Activated CD8-positive, alpha-beta memory T cell treated with anti-CD3 and anti-CD28 coated beads for 48 hours (primary cell): ENCODE measurements at places on chromosomes 13 and 19.

DNA sequence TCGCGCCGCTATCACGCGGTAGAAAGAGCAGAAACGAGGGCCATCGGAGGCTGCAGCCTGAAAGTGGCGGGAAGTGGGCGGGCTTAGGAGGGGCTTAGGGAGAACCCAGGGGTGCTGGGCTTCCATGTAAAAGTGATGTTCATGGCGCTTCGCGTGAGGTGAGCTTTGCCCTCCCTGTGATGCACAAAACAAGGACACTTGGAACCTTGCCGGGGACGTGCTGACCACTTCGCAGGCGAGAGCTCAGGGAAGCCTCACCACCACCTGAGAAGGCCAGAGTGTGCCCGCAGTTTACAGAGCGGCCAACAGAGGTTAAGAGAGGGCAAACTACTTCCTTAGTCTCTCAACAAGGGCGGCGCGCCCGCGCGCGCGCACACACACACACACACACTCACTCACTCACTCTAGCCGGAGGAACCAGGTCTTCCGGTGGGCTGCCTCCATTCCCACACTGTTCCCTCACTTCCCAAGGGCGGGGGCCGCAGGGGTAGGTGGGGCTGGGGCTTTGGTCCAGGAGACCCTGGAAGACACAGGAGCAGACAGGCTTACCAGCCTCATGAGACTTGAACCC is 651 bp downstream of the GAPDHS start:
- no peak for DNase-seq

DNA sequence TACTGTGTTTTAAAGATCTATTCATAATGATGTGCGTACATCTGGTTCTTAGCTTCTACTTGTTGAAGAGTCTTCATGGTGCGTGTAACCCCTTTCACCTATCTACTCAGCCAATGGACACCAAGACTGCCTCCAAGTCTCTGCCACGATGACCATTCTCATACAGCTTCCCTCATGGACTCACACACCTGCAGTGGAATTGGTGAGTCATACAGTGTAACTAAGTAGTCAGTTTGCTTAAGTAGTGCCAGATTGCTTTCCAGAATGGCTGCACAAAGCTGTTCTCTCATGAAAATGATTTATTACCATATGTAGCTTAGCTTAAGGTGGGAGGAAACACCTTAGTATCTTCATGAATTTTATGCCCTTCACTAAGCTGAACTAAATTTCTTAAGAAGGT is 112.3 kb downstream of the AKAP11 start:
- DNase-seq: no peak

DNA sequence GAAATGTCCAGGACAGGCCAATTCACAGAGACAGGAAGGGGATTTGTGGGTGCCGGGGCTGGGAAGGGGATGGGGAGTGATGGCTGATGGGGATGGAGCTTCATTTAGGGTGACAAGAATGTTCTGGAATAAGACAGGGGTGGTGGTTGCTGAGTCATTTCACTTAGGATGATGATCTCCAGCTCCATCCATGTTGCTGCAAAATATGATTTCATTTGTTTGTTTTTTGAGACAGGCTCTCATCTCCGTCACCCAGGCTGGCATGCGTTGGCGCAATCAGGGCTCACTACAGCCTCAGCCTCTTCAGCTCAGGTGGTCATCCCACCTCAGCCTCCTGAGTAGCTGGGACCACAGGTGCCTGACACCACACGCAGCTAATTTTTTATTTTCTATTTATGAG is 3.1 kb upstream of the JSRP1 start:
- no peak for DNase-seq

- no peak for DNase-seq
Measured at GRCh38 chr13:79880818-79881217, 399.9 kb downstream of the NDFIP2 start.

GRCh38 chr13:37473035-37473434 is 125.5 kb downstream of the POSTN start:
- DNase-seq: no peak

DNA sequence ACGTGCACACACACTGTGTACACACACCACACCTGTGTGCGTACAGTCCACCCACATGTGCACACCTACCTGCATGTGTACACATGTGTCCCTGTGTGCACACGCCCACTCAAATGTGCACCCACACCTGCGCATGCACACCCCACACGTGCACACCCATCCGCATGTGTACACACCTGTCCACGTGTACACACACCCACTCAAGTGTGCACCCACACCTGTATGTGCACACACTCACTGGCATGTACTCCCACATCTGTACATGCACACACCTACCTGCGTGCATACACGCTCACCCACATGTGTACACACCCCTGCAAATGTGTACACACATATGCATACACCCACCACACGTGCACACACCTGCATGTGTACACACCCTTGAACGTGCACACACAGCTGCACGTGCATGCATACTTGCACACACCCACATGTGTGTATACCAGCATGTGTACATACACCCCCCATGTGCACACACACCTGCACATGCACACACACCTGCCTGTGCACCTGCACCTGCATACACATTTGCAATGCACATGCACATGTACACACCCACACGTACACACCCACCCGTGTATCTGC is 10.6 kb downstream of the PKN1 start:
- no peak for DNase-seq

DNA sequence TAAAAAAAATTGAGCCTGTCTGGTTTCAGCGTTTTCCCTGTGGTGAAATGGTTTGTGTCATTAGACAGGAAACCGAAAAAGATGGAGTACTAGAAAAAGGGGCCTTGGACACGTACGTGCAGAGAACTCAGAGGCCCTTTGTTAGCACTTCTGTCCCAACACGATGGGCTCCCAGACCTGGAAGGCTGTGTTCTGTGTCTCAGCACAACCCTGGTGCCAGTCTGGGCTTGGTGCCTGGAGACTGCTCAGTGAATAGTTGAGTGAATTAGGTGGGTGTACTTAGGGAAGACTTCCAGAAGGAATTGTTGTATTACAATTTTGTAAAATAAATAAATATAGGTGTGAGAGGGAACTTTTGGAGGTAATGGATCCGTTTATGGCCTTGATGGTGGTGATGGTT is 8.7 kb downstream of the ZNF71 start:
- no peak for DNase-seq

DNA sequence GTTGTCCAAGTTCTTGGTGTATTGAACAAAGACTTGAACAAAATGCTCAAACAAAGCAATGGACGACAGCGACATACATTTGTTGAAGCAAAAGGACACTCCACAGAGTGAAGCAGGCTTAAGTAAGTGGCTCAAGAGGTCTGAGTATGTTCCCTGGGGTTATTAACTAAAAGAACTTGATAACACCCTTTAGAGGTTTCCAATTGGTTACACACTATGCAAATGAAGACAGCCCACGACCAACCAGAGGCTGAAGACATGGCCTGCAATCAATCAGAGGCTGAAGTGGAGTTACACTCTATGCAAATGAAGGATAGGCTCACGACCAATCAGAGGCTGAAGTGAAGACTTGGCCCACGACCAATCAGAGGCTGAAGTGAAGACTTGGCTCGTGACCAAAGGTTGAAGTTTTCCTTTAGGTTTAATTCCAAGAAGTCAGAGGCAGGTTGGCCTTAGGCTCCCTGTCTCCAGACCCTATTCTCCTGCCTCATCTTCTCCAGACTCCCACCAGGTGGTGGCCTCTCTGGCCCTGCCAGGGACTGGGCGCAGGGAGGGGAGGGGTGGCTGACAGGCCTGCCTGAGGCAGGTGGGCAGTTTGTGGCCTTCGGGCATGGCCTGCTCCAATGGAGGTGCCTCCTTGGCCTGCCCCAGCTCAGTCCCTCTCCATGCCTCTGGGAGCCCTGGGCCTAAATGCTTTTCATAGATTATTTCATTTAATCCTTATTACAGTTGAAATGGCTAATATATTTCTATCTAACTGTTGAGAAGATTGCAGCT is 38.1 kb downstream of the CCDC169 start:
- DNase-seq: no peak

DNA sequence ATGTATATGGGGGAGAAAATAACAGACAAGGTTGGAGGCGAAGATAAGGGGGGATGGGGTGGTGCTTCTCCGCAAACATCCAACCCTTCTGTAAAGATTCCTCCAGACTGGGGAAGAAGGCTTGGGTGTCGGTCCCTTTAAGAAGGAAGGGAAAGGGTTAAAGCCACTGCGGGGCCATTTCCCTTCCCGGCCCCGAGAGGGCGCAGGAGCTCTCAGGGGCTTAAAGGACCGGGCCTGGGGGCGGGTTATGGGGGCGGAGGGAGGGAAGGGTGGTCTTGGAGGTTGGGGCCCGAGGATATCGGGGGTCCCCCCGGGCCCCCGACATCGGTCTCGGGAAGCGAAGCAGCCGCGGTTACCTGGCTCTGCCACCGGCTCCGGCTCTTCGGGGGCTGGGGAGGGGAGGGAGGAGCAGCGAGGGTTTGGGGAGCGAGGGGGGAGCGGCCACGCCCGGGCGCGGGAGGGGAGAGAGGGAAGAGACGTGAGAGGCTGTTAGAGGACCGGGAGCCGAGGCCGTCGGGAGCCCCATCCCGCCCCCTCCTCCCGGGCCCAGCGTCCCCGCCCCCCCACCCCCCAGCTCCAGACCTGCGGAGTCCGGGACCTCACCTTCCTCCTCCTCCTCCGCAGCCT is 2.8 kb downstream of the TNNT1 start:
- no peak for DNase-seq

GRCh38 chr13:22076658-22077057 is 405.8 kb downstream of the FGF9 start:
- no peak for DNase-seq

DNA sequence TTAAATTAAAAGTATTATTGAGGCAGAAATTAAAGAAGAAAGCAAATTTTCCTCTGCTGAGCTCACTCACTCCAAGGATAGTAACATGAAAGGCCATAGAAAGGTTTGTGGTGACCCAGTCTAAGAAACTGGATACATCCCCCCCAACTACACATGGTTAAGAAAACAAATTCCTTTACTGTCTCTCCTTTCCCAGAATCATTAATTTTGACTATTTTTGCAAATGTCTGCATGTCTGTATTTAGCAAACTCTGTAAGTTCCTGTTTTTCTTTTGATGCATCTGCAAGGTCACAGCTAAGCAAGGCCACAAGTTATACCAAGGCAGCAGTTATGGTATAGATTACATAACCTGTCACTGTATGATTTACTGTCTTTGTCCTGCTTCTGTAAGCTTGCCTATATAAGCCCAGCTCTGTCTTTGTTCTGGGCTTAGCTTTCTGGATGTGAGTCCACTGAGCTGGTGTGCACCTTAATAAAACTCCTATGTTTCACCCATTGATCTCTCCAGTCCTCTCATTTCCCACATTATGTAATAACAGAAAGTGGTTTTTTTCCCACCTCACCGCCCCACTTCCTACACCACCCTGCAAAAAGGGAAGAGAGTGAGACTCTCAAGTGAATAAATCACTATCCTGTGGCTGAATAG is 8.5 kb upstream of the ZNF83 start:
- DNase-seq: no peak

- DNase-seq: no peak
Measured at GRCh38 chr13:97256343-97256783, 34.2 kb downstream of the MBNL2 start.

- DNase-seq: no peak
Measured at GRCh38 chr13:51015973-51016372, 95.1 kb downstream of the C13orf42 start.

DNA sequence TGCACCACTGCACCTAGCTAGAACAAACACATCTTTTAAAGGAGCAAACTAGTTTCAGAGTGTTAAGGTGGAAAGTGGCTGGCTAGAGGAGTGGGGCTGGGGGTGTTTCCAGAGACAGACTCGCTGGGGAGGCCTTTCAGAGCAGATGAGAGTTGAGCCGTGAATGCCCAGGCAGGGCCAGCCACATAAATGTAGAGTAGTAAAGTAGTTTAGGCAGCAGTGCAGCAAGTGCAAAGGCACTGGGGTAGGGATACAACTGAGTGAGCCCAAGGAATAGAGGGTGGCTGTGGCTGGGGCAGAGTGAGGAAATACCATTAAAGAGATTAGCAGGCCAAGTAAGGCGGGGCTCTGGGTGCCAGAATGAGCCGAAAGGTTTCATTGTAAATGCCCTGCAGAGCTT is 72.0 kb downstream of the ALOX5AP start:
- DNase-seq: no peak

GRCh38 chr13:78364711-78365110 is 238.6 kb downstream of the POU4F1 start:
- DNase-seq: no peak

DNA sequence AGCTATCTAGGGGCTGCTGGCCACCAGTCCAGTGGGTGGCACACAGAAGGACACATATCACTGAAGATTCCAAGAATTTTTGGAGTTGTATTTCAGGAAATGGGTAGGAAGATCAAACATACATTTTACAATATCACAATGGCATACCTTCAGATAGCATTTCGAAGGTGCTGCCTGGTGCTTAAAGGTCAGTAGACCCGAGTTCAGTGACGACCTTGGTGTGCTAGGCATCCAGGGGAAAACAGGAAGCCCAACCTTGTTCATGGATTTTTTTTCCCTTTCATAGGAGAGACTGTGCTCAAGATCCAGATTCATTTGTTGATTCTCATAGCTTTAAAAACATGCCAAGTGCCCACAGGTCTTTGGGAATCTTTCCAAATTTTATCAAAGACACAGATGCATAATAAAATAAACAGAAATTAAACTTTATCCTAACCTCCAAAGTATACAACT is 51.0 kb upstream of the RCBTB2 start:
- no peak for DNase-seq

- DNase-seq: no peak
Measured at GRCh38 chr19:1173159-1173844, 766 bp downstream of the SBNO2 start.

DNA sequence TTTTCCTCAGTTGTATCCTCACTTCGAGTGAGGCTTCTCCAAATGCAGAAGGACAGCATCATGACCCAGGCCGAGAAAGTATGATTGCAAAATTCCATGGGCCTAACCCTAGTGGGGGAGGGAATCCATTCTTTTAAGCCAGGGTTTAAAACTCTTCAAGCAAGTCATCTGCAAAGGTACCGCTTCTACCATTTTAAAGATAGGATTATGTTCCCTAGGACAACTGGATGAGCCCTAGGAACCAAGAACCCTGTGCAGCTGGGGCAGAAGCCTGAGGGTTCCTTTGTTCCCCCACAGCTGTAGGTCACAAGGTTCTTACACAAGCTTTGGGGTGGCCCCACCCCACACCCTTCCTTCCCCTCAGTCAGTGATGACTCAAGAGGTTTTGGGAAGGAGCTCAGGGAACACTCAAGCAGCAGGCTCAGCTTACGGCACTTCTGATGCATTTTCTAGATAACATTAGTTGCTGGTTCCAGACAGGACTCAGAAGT is 13.5 kb downstream of the ARL11 start:
- DNase-seq: no peak

DNA sequence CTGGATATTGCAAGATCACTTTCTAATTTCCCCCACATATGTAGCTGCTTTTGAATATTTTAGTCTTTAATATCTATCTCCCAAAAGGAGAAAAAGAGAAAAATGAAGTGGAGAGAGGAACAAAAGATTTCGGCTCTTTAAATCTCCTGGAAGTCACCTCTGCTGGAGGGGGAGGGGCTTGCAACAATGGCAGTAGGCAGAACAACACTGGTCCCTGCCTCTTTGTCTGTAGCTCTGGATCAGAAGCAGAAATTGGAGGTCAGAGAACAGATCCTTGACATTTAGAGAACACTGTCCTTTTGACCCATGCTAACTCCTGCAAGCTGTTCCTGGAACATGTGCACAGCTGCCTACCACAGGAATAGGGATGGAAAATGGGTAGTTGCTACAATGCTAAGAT is 86.7 kb upstream of the GPR12 start:
- no peak for DNase-seq

- no peak for DNase-seq
Measured at GRCh38 chr13:43686557-43686956, 100.2 kb downstream of the ENOX1 start.
